AG08396 (cell line): ENCODE measurements at places on chromosomes 11 and 22.
A peak's percentile ranks its signal among the peaks of the same experiment; 100 is the strongest.

DNA sequence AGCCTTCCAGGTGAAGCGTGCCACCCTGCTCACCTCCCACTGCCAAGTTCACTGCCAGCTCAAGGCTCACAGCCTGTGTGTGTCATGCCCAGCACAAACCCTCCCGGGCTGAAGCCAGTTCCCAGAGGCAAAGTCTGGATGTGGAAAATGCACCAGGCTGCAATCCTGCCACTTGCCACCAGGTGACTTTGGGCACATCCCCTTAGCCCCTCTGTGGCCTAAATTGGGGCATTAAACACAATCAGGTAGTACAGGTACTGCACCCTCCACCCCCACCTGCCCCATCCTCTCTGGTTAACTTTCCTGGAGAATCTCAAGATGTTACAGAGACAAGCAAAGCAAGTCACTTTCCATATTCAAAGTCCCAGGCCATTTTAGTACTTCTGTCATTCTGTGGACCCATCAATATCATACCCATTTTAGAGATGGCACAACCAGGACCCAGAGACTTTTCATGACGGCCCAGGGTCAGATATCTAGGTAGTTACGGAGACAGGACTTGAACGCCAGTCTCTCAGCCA, 1.8 kb upstream of the RASD2 start:
- DNase-seq: peak; percentile 55

GRCh38 chr22:35380537-35381423, at the start of gene HMOX1:
TSS of gene HMOX1 (plus strand) at chr22:35381096. CDS start at chr22:35381174, 78 bp downstream.
- peak; percentile 94 for DNase-seq

GRCh38 chr11:43242401-43242800, 69.4 kb upstream of the API5 start:
- no peak for DNase-seq

GRCh38 chr11:43818220-43818619, 62.4 kb upstream of the ALKBH3 start:
- no peak for DNase-seq

- DNase-seq: no peak
These were observed 21.7 kb downstream of the POU2AF1 start for GRCh38 chr11:111357150-111358037.

GRCh38 chr11:60766547-60766946, 9.9 kb downstream of the MS4A15 start:
- no peak for DNase-seq

DNA sequence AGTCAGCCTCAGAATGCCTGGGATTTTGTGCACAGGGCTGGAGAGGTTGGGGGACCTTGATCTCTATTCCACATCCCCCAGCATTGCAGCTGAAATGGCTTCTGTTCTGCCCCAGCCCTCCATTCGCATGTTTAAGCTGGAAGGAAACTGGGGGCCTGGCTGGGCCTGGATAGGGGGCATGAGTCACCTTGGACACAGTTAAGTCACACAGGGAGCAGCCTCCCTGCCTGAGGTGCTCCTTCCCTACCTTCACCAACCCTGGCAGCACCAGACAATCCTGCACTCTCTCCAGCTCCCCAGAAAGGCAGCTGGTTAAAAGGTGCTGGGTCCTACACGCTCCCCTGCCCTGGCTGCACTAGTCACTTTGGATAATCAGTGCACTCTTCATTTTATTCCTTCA, 763 bp downstream of the SMIM45 start:
- DNase-seq: no peak

- DNase-seq: no peak
These were observed 40.9 kb downstream of the SERPINH1 start for GRCh38 chr11:75602951-75603350.

- DNase-seq: no peak
These were observed 55.6 kb downstream of the WT1 start for GRCh38 chr11:32379719-32380118.

DNA sequence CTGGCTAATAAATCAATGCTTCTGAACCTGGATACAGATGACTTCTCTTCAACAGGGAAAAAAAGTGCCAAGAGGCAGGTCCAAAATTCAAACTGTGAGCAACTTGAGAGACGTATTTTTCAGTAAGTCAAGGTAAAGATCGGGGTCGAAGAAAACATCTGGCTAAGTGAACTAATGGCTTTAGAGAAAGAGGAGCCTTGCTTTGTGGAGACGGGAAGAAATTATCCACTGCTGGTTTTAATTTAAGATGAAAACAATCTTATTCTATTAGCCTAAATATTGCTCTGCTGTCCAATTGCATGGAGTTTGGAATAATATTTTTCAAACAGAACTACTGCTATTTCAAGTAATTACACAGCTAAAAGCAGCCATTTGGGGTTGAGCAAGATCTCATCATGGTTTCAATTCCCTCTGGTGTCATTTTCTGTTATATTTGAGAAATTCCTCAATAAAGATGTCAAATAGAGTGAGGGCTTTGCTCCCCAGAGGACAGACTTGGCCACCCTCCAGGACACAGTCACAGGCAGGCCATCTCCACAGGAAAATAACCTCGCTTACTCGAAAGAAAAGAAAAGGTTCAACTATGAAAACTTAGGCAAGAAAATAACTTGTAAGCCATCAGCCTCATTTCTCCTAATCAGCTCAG, 29.8 kb downstream of the SCUBE1 start:
- no peak for DNase-seq

- no peak for DNase-seq
These were observed 29.3 kb upstream of the CABP7 start for GRCh38 chr22:29690476-29690875.
